Inflammatory macrophage treated with lipopolysaccharide for 4 hours (primary cell): ENCODE measurements at places on chromosomes 16 and 17.

DNA sequence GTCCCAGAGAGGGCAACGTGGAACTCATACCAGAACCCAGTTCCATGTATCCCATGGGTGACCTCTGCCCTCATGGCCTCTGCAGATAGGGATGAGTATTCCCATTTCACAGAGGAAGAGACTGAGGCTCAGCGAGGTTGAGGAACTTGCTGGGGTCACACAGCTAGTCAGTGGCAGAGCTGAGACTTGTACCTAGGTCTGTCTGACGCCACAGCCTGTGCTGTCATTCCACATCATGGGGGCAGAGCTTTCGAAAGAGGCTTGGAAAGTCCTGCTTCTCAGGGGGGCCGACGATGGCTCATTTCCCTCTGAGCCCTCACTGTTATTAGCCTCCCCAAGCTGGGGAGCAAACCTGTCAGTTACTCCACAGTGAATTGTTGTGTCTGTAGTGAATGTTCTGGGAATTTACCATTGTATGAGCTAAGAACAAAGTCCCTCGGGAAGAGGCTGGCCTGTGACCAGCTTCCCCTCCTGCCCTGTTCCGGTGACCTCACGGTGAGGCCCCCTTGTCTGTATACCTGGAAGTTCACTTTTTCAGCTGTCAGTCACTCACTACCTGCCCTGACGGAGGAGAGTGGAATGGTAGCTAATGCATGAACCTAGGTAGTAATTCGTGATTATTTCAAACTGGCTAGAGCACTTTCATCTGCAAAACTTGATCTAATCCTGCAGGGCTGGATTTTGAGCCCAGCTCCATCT is 8.9 kb downstream of the METTL22 start:
- peak; percentile 53 for DNase-seq

DNA sequence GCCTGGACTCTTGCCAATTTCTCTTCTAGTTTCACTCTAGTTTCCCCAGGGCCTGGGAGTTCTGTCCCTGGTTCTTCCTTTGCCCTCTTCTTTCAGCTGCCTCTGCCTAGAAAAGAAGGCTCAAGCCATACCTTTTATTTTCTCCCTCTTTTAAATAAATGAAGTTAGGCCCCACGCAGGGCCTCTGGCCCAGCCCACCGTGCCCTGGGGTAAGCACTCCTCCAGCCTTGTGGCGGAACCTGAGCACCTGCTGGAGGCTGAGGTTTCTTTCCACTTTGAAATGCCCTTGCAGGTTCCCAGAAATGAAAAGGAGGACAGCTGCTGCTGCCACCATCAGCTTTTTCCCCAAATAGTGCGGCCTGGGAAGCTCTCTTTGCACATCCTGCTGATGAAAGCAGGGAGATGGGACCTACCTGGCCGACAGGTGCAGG is 139.4 kb downstream of the CCDC182 start:
- peak; percentile 80 for DNase-seq

GRCh38 chr17:19718041-19718612 is 1.7 kb upstream of the SLC47A2 start:
- DNase-seq: no peak

GRCh38 chr17:54781389-54781788 is 119.3 kb upstream of the TOM1L1 start:
- DNase-seq: no peak

GRCh38 chr16:66359811-66360608 is 6.5 kb upstream of the CDH5 start:
- DNase-seq: no peak

DNA sequence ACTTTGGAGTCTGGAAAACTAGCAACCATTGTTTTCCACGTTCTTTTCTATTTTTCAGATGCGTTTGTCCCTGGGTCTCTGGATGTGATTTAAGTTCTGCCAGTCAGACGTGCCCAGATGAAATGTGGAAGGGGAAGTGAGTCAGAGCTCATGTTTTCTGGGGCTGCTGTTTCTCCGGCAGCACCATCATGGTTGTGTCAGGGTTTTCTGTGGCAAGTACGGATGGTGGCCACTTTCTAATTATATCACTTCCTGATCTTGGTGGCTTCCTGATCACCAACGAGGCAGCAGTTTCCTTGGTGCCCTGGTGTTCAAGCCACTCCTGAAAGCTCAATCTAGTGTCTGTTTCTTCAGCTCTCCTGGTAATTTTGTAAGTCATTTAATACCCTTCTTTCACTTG is 31.4 kb upstream of the PMFBP1 start:
- peak; percentile 95 for DNase-seq

- DNase-seq: no peak
These were observed 1.6 kb downstream of the ZNF598 start for GRCh38 chr16:2008009-2008526.

GRCh38 chr17:82871056-82871775 is 31.4 kb upstream of the ZNF750 start:
- no peak for DNase-seq

- no peak for DNase-seq
These were observed 101.9 kb downstream of the KCNJ2 start for GRCh38 chr17:70271200-70271599.

- DNase-seq: no peak
These were observed 32.7 kb downstream of the ZNF207 start for GRCh38 chr17:32382526-32383223.

DNA sequence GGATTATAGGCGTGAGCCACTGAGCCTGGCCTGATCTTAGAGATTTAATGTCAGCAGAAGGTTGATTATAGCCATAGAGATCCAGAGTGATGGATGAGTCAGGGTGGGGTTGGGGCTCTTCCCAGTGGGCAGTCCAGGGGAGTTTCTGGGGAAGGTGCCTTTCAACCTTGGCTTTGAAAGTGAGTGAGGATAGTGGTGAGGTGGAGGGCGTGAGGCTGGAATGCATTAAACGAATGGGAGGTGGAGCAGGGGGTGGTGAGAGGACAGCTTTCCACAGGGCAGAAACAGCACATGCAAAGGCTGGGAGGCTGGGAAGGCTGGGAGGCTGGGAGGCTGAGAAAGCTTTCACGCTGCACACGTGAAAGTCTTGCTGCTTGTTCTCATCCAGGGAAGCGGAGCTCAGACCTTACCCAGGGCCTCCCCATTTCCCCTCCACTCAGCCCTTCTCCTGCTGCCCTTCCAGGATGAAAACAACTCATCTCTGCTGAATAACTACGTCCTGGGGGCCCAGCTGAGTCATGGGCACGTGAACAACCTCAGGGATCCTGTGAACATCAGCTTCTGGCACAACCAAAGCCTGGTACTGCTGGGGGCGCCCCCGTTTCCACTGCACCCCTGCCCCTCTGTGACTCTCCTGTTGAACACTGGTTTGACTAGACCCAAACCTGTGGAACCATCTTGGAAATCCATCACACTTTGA is 22.3 kb downstream of the ADGRG5 start:
- DNase-seq: no peak

DNA sequence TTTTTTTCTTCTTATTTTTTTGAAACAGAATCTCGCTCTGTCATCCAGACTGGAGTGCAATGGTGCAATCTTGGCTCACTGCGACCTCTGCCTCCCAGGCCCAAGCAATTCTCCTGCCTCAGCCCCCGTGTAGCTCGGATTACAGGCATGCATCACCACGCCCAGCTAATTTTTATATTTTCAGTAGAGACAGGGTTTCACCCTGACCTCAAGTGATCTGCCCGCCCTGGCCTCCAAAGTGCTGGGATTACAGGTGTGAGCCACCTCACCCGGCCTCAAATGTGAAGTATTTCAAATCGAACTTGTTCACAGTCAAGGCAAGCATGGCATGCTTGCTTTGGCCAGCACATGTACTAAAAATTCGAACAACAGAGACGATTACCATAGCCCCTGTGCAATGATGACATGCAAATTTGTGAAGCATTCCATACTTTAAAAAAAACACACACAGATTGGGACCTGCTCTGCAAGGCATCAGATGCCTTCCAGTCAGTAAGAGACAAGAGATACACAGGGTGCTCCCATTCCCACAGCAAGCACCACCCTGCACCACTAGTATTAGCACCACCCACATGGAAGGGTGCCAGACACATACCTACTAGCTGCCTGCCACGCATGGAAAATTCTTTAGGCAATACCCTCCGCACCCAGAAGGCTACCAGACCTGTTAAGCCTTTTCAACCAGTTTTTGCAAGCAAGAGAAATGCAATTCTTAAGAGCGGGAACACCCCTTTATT is 47.2 kb downstream of the ANKRD11 start:
- DNase-seq: no peak

GRCh38 chr16:82329504-82330192 is 159.6 kb upstream of the MPHOSPH6 start:
- DNase-seq: no peak

DNA sequence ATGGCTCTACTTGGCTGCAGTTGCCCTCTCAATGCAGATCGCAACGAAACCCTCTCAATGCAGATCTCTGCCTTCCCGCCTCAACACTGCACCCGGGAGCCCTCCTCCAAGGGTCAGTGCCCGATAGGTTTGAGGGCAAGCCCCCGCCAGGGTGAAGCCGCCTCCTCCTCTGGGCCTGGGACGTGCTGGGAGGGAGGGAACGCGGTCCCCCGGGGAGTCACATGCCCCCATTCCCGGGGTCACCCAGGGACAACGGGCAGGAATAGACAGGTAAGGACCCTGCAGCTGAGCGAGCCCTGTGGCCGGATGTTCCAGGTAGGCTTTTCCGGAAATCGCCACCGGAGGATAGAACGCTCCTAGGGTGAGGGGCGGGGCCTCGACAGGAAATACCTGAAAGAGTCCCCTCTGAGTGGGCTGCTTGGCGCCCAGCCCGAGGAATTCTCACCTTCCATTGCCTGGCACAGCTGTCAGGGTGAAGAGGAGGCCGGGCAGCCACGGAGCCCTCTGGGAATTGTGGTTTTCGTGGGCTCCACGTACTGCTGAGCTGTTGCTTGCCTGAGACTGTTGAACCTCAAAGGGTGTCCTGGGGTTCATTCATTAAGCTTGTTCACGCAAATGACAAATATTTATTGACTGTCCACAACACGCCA is 12.8 kb downstream of the ZNF174 start:
- DNase-seq: no peak

DNA sequence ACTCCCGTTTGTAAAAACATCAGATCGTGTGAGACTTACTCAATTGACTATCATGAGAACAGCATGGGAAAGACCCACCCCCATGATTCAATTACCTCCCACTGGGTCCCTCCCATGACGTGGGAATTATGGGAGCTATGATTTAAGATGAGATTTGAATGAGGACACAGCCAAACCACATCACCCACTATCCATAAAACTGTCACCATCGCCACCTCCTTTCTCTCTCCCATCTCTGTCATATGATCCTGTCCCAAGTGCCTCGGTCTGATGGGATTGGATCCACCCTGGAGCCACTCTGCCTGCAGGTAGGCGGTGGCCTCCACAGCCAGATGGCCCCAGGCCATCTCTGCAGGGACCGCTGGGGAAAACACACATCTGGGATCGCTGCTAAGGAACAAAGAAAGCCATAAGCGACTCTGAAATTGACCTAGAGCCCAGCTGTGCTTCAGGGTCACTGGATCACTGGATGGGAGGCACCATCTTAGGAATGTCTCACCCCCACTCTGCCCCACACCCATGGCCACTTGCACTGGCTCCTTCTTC is 61.2 kb downstream of the TMEM186 start:
- DNase-seq: no peak
